ENCODE measurements at places on chromosomes 4 and X.

GRCh38 chrX:132940727-132941327 lies 17.6 kb downstream of the HS6ST2 start:
- DNase-seq: no peak

DNA sequence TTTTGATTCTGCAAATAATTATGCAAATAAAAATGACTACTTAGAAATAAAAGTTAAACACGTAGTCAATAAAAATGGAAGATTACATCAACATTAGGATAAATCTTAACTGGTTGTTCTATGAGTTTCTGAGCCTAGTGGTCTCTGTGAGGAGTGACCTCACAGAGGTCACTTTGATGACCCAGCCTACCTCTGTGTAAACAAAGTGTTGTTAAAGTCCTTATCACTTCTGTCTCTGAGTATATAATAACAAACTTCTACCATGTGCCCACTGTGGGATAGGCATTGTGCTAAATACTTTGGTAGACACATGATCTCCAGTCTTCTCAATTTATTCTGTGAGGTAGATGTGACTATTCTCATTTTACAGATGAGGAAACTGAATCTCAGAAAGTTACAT lies 85.4 kb downstream of the PDE5A start:
- no peak for DNase-seq

DNA sequence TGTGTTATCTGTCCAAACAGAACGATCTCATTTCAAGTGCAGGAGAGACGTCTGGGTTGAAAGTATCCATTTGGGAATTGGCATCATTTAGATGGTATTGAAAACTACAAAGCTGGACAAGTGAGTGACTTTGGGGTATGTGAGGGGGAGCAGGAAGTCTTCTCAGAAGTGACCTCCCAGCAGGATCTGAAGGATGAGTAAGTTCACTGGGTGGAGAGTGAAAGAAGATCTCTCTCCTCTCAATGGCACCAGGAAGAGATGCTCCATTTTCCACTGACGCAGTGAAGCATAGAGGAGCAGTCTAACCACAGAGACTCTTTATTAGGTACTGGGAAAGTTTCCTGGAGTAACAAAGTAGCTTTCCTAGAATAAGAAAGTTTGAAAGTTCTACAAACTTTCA lies 161.0 kb downstream of the CPE start:
- no peak for DNase-seq

GRCh38 chr4:125649452-125649851 lies 334.7 kb downstream of the FAT4 start:
- no peak for DNase-seq

GRCh38 chr4:122007016-122007415 lies 55.2 kb upstream of the TRPC3 start:
- no peak for DNase-seq

GRCh38 chr4:148539387-148539786 lies 97.2 kb upstream of the NR3C2 start:
- no peak for DNase-seq

DNA sequence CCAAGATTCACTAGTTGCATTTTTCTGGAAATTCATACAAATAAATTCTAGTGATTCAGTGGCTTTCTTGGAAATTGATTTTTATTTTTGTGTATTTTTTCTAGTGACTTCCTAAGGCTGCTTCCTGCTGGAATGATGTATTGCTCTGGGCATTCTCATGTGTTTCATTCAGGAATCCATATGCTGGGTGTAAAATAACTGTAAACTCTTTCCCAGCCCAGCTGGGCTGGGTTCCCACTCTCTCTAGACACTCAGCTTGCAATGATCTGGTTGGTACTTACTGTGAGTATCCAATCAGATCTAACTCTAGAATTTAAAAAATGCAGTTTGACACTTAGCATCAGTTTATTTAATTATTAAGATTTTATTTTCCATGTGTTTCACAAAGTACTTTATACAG lies 882.2 kb downstream of the STIM2 start:
- no peak for DNase-seq

GRCh38 chr4:154427149-154427548 lies 64.5 kb downstream of the DCHS2 start:
- no peak for DNase-seq

GRCh38 chr4:30854531-30854930 lies 134.4 kb downstream of the PCDH7 start:
- DNase-seq: no peak

DNA sequence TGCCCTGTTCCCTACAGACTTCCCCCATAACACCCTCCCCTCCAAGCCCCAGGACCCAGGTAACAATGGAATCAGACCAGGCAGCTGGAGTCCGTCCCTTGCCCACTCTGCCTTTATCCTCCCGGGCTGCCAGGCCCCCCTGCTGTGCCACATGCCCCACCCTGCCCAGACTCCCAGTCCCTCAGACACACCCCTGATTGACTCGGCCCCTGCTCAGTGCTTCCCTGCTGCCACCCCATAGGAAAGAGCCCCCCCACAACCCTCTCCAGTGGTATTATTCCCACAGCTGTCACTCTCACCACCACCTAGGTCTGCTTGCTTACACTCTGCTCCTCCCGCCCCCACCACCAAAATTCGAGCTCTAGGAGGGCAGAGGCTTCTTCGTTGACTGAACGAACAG lies 4.7 kb upstream of the NAA10 start:
- no peak for DNase-seq

DNA sequence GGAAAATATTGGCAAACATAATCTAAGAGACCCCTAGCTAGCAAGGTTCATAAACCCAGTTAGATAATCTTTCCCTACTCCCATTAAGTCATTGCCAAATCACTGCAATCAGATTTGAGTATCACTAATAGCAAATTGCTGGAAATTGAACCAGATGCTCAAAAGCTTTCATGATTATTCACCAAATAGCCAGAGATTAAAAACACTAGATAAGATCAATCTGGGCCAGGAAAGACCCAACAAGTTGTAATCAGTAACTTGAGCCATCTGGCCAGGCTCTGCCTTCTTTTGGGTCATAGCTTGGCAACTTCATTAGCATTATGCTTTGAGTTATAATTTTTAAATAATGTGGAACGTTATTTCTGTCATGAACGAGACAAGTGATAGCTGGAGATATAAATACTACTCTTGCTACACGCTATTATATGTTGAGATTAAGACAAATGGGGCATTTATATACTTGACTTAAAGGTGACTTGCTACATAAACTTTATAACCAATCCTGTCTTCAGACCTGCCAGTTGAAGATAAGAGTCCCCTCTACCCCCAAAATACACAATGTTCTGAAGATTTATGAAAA lies 196.6 kb upstream of the EDNRA start:
- no peak for DNase-seq

DNA sequence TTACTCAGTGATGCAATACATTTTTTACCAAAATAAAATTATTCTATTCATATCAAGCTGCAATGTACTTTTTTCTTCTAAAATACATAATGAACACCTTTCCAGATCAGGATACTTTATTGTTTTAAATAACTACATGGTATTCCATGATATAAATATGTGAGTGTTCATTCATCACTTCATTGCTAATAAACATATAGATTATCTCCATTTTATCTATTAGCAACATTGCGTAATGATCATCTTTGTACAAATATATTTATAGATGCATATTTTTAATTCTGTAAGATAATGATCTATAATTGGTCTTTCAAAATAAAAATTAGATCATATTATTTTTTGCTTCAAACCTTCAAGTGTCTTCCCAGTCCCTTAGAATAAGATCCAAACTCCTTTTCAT lies 156.1 kb upstream of the HHIP start:
- no peak for DNase-seq

DNA sequence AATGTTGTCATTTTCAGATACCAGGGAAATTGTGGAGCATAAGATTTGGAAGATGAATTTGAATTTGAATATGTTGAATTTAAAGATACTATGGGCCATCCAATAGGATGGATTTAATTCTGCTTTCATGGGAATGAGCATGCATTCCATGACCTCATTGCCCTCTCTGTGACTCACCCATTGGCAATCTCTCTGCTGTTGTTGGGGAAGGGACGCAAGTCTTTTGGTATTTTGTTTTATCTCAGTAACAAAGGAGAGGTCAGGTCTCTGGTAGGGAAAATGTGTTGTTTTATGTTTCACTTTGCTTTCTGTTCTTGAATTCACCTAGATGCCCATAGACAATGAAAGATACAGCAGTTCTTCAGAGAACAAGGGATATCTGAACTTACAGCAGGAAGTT lies 42.1 kb upstream of the MAGEA4 start:
- DNase-seq: no peak

DNA sequence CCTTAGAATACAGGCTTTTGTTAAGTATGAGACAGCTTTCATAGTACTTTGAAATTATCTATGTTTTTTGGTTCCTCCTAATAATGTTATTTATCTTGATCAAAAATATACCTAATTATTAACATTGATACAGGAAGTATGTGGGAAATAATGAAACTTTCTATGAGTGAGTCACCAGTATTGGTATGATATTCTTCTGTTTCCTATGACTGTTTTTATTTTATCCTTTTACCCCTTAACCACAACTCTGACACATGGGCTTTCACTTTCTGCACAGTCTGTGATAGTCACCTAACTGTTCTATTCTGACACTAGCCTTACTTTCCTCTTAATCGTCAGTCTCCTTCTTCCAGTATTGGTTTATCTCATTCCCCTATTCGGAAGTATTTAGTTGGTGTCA lies 4.7 kb downstream of the THAP9 start:
- no peak for DNase-seq

- DNase-seq: no peak
These were observed 80.2 kb upstream of the SORBS2 start for GRCh38 chr4:185892165-185892564.

- no peak for DNase-seq
These were observed 40.7 kb upstream of the ASMTL start for GRCh38 chrX:1493412-1493811.

DNA sequence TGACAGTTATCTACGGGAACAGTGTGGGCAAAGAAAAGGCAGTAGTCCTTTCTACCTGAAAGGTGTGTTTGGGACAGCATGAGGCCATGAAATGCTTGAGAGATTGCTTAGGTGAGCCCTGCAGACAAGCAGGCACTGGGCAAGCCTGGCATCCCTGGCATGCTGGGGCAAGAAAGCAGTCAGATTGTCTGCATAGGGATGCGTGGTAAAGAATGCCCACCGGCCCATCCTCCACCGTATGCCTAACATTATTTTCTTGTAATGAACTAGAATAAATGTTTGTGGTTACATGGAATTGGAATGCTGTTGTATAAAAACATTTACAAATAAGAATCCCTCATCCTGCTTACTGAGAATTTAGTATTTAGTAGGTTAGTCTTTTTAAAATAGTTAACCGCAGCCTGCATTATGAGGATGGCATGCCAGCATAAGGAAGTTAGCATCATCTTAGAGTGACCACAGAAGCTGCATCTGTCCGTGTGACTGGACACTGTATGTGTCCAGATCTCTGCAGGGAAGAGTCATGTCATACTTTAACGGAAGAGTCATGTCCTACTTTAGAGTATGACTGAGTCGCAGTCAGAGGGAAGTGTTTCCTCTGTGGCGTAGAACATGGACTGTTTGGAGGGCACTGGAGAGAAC lies 18.9 kb downstream of the ZBTB49 start:
- DNase-seq: no peak

GRCh38 chr4:101833480-101833879 lies 43.0 kb downstream of the BANK1 start:
- DNase-seq: no peak

DNA sequence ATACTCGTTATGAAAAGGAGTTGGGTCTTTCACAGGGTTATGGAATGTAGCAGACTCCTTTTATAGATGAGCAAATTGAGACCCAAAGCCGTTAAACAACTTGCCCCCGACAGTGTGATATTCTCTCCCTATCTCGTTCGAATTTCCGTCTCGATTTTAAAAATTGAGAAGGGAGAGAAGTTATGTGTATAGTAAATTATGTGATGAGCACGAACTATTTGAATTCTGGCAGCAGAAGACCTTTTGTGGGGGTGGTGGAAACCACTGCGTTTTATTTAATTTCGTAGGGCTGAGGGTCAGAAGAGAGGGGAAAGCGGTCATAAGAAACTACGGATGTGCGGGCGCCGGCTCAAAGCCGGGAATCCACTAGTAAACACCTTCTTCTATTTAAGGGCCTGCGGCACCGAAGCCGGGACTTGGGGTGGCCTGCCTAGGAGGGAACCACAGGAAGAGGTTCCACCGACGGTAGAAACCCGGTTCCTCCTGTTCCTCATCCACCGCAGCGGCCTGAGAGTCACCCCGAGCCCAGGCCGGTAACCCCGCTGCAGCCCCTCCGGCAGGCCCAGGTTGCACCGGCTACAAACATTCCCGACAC lies 1.5 kb upstream of the DDX3X start:
- DNase-seq: no peak

DNA sequence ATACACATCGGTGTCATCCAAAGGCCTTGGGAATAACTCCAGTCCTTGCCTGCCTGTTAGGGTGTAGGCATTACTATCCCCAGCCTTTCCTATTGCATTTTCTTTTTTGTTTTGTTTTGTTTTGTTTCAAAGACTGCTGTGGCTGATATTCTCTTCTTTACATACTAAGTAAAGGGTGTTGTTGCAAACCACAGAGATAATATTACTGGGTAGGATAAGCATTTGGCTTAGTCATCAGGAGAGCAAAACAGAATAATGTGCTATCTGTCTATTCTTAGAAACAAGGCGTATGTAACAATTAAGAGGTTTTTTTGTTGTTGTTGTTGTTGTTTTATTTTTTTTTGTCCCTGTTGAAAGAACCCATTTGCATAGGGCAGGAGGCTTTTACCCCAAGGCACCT lies 41.8 kb downstream of the UGT2B28 start:
- DNase-seq: no peak

DNA sequence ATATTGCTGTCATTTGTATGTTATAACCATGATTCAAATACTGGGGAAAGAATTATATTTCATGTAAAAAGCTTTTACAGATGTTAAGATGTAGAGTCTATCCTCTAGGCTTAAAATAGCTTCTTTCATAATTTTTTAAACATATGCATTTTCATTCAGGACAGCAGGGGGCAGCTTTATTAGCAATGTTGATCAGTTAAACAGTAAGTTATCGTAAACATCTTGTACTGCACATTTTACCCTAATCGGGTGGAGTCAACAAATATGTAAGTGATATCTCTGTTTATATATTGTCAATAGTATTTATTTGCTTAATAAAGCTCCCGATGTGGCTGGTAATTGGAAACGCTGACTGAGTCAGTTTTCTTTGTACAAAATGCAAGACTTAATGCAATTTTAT lies 142.5 kb upstream of the MED14 start:
- DNase-seq: no peak

- no peak for DNase-seq
These were observed 42.5 kb upstream of the CBR4 start for GRCh38 chr4:169052594-169052945.

DNA sequence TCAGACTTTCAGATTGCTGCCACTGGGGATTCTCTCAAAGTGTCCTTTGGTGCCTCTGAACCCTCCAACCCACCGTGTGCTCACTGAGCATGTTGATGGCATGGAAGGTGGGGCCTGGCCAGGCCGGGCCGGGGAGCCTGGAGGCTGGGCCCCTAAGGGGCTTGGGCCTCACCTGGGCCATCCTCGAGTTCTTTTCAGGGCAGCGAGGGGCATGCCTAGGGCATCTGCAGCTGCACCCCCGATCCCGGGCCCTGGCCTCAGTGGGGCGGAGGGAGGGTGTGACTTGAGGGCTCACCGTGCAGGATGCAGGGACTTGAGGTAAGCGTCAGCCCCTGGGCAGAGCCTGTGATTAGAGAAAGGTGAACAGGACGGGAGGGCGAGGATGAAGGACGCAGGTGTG lies 1.6 kb upstream of the SH3TC1 start:
- no peak for DNase-seq
